ENCODE measurements at places on chromosomes 11 and 22.

- DNase-seq = no peak
Measured at GRCh38 chr11:78916759-78917158, 342.1 kb upstream of the NARS2 start.

- DNase-seq = no peak
Measured at GRCh38 chr22:23778577-23778900, 5.9 kb downstream of the MMP11 start.

- no peak for DNase-seq
Measured at GRCh38 chr22:20663137-20663828, 110.6 kb upstream of the SERPIND1 start.

DNA sequence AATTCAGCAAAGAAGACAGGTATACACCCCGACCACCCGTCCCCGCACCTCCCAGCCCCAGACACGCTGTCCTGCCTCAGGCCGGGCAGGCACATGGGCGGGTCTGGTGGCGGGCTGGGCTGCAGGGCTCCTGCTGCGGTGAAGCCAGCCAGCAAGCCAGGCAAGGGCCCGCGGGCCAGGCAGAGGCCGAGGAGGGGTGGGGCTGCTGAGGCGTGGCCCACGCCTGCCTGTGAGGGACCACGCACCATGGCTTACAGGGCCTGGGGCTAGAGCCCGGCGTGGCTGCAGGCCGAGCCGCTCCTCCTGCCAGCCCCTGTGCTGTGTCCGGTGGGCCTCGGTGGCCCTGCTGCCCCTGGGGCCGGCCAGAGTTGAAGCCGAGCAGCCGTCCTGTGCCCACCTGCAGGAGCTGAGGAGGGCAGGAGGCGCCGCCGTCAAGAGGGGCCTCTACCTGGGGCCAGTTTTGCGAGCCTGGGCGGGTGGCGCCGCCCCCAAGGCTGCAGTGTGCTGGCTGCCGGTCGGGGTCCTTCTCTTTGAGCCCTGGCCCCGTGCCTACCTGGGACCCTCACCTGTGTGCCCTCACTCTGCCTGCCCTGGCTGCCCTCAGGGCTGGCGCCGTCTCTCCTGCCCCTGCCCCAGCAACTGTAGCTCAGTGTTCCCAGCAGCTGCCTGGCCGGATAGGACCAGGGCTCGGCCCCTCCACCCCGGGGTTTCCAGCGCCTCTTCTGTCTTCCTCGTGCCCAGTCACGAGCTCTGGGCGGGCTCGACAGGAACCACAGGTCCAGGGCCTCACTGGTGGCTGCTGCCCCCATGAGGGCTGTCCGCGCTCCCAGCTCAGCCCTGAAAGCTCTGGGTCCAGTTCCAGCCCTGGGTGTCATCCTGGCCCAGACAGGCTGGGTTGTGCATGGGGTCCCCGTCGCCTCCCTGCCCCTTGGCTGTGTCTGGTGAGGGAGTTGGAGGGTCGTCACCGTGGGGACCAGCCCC is 38.4 kb downstream of the MOB2 start:
- DNase-seq = no peak

DNA sequence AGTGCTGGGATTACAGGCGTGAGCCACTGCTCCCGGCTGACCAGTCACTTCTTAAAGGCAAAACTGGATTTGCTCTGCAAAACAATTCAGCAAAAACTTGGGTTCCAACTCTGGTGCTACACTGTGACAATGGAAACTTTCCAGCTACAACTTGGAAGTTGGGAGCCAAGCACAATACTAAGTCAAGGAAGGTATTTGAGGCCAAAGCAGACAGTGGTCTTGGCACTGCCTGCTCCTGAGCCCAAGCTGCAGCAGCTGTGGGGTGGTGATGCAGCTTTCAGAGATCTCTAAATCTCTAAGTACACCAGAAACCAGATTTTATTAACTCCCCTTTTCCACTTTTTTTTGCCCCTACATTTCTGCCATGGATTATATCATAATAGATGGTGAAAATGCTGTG is 17.5 kb downstream of the ADM start:
- no peak for DNase-seq

GRCh38 chr11:128208329-128209137 is 378.8 kb downstream of the ETS1 start:
- peak; percentile 16 for DNase-seq

- DNase-seq = no peak
Measured at GRCh38 chr11:106012744-106013143, 9.3 kb downstream of the MSANTD4 start.

DNA sequence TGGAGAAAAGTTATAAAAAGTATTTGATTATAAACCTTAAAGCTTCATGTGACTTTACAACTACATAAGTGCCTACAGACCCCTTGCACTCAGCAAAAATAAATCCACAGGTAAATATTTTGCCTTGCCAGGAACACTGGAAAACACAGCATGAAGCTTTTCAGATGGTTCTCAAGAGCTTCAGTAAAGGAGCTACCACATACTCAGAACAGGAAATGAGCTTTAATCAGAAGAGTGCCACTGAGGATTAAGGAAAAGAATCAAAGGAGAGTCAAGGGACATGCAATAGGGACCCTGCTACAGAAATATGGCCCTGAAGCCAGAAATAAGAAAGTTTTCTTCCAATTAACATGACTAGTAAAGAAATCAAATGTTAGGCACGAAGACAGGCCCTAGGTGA is 1.2 kb downstream of the CASP1 start:
- DNase-seq = no peak
